Mucosa of gallbladder (tissue), 1 donor: ENCODE measurements at places on chromosomes 7 and 10. TPM values are rescaled to one million over a fixed set of nuclear protein-coding genes. Genes with fewer than 3 reads are reported as not detected.
A peak's percentile ranks its signal among the peaks of the same experiment; 100 is the strongest.

- no peak for DNase-seq
Measured at GRCh38 chr7:141572175-141572574, 21.0 kb downstream of the AGK start.

DNA sequence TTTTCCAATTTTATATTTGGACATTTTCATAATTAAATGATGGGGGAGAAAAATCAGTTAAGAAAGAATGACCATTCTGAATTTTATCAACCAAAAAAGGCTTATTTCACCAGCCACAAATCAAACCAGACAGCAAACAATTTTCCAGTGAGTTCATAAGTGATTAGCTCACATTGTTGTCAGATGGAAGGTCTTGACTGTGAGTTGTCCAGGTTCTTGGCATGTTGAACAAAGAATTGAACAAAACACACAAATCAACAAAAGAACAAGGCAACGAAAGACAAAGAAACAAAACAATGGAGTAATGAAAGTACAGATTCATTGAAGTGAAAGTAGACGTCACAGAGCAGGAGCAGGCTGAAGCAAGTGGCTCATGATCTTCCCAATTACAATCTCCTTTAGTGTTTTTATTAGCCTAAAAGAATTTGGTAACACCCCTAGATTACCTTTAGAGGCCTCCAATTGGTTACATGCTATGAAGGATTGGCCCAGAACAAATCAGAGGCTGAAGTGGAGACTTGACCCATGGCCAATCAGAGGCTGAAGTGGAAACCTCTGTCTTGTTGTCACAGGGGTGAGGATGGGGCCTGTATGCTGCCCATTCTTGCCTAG, 248.7 kb downstream of the NEBL start:
- DNase-seq: no peak

GRCh38 chr10:14953424-14954000, 384 bp downstream of the DCLRE1C start:
- DNase-seq: peak; percentile 29

DNA sequence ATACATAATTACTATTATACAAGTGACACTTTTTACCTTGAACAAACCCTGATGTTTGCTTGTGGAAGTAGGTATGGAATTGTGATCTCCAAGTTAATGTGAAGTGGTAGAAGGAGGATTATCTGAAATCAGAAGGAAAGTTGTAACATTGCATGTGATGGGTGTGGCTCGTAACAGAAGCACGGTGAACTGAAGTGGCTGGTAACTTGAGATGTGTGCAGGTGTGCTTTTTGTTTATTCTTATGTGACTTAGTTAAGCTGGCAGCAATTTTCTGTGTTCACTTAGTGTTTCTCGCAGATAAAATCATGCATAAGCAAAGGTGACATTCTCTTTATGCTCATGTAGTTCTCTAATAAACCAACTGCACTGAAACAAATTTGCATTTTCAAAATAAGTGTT, 82.3 kb downstream of the ZEB1 start:
- DNase-seq: no peak

CREB5 gene
- 22.5 TPM for total RNA-seq

DNA sequence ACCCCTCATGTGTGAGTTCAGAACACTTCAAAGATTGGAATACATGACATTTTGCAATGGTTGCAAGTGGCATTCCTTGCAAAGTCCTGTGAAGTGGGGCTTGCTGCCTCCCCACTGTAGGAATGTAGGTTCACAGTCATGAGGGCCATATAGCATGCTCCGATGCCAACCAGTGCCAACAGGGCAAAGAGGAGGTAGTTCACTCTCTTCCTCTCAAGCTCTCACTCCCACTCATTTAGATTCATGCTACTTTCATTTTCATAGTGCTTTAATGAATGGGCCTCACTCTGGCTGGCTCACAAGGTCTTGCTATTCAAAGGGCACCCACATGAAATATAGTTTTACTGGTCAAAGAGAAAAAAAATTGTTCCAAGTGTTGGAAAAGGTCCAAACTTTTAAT, 169.9 kb upstream of the AOAH start:
- no peak for DNase-seq

- no peak for DNase-seq
Measured at GRCh38 chr7:116715077-116715476, 43.1 kb downstream of the MET start.

DNA sequence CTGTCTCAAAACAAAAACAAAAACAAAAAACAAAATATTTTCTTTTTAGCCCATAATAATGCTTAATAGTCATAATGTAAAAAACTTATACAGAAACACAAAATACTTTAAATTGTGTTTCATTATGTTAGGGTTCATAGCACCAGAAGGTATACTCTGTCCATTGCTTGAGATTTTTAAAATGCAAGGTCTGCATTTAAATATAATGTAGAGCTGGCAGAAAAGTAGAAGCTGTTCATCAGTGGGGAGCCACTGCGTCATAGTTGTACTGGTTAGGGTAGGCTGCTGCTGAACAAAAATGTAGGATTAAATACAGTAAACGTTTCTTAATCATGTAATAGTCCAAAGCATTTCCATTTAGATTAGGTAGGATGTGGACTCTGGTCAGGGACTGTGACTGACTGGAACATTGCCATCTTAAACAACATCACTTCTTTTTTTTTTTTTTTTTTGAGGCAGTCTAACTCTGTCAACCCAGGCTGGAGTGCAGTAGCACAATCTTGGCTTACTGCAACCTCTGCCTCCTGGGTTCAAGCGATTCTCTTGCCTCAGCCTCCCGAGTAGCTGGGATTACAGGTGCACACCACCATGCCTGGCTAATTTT, 85.2 kb downstream of the ANKIB1 start:
- no peak for DNase-seq

DLX6 gene
- not detected for total RNA-seq
